ENCODE measurements at places on chromosomes 12 and 14.

GRCh38 chr12:29216266-29216665 lies 67.2 kb downstream of the FAR2 start:
- no peak for DNase-seq

DNA sequence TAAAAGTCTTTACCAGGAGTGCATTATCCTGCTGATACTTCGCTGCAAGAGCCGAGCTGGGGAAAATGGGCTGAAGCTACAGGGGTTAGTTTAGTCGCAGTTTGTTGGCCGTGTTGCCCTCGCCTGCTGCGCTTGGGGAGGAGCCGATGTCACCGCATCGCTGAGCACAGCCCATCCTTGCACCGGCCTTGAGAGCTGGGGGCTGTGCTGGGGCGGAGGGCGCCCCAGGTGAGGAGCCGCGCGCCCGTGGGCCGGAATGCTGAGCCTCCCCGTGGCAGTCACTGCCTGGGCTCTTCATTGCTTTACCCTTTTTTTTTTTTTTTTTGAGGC lies 50.0 kb downstream of the ADGRD1 start:
- DNase-seq: no peak

- DNase-seq: no peak
These were observed 377.9 kb upstream of the RGS6 start for GRCh38 chr14:71554323-71554722.

DNA sequence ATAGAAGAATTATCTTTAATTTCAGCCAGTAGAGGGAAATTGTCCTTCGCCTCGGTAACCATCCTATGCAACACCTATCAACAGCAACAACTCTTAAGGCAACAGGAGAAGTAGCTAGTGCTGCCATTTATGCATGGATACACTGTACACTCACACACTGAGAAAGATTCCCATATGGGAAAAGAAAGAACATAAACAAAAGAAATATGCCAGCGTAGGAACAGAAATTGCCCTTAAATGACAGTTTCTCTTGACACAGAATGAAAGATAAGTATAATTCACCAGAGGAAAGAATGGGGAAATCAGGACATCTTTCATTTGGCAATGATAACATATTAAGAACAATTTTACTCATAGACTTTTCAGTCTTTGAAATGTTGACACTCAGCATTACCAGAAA lies 466.9 kb downstream of the BCAT1 start:
- no peak for DNase-seq

GRCh38 chr14:69803753-69804152 lies 6.7 kb upstream of the SLC10A1 start:
- DNase-seq: no peak

DNA sequence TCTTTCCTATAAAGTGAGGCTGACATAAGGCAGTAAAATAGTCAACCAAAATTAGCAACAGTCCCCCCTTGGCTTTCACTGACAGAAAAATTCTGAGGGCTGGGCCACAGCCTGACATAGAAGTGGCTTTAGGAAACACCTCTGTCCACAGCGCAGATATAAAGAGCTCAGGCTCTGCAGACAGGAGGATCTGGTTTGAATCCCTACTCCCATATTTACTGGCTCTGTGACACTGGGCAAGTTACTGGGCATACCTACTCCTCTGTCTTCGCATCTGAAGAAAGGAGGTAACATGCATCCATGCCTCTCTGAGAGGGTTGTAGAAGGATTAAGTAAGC lies 95.3 kb downstream of the STXBP6 start:
- no peak for DNase-seq

GRCh38 chr12:96401076-96401871 lies 1.0 kb upstream of the CDK17 start:
- peak; percentile 55 for DNase-seq

DNA sequence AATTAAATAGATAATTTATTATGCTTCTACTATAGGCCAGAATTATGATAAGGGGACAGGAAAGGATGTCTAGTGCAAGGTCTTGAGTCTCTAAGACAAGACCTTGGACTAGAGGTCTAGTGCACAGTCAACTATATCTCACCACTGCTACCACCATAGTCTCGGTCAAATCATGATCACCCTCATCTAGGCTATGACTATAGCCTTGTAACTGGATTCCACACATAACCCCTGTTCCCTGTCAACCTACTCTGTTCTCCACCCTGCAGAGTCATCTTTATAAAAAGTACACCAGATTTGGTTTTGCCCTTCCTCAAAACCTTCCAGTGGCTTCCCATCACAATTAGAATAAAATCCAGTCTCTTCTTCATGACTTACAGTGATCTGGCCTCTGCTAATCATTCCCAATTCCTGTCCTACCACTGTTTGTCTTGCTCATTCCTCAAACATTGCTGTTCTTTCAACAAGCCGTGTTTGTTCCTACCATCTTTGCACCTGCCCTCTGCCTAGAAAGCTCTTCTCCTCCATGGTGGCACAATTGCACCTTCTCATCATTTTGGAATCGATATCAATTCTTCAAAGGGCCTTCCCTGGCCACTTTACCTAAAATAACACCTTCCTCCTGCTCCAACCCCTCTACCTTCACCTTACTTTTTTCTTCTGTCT lies 169.4 kb downstream of the FOXN3 start:
- peak; percentile 71 for DNase-seq

- DNase-seq: no peak
These were observed 97.4 kb downstream of the CDK17 start for GRCh38 chr12:96302687-96303310.

- DNase-seq: no peak
These were observed 718.8 kb upstream of the TMEM132C start for GRCh38 chr12:127548123-127548553.

DNA sequence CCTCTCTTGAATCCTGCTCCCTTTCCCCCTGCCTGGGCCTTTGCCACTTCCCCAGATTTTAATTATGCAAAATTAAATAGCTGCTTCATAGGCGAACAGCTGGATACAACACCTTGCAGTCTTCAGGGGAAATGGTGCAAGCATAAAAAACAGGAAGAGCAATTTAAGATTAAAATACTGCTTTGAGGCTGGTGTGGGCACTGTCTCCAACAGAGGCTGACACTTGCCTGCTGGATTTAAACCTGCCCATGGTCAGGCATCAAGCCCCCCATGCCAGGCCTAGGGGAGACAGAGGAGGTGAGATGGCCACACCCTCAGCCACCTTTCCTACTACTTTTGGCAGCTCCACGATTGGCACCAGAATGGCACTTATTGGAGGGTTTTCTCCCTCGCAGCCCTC lies 110.1 kb upstream of the DIO3 start:
- no peak for DNase-seq

DNA sequence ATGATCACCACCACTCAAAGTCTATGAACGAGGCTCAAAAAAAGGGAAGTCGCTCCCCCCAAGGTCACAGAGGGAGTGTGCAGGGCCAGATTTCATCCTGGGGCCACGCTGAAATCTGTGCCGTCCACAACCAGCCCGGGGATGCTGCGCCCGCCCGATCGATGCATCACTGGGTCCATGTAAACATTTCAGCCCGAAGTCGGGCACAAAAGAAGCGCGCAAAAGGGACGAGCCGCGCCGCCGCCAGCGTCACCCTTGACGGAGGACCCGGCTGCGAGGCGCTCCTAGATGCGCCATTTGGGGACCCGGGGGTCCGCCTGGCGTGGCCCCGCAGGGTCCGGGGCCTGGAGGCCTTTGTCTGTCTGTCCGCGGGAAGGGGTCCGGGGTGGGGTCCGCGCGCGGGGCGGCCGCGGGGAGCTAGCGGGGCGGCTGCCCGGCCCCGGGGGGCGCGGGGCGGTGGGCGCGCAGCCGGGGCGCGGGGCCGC lies 503 bp downstream of the FBXO21 start:
- no peak for DNase-seq

DNA sequence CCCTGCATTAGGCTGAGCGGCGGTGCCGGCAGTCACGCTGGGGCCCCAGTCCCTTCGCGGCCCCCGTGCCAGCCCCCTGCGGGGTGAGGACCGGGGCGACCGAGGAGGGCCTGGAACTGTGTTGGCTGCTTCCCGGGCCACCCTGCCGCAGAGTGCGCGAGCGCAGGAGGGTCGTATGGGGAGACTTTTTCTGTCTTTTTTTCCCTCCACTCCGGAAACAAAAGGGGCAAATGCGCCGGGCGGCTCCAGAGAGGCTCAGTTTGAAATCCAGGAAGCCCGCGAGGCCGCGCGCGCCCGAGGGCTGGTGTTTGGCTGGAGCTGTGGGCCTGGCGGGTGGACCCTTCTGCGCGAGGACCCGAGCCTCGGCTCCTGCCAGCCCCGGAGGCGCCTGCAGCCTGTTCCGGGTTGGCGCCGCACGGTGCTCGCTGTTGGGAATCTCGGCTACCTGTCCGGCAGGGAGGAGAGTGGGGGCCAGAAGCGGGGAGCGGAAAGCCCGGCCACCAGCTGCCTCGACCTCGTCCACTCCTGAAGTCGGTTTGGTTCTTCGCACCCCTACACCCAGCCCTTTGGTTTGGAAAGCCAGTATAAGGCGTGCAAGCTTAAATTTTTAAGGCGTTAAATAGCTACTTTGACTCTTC lies 638 bp downstream of the PLEKHG3 start:
- DNase-seq: no peak

DNA sequence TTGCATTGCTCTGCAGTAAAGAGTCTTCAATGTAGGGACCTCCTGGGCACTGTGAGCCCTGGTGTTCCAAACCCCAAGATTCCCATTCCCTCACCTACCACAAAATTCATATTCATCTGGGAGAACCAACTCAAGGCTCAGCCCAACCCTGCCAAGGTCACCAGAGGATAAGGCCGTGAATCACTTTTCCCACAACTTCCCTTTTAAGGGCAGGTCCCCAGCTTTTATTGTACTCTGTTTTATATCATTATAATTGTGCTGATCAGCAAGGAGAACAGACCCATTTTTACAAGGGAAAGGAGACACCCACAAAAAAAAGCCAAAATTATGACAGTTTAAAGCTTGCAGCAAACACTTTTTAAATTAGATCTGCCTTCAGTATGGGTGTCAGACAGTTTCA lies 363.0 kb upstream of the FKBP4 start:
- no peak for DNase-seq

DNA sequence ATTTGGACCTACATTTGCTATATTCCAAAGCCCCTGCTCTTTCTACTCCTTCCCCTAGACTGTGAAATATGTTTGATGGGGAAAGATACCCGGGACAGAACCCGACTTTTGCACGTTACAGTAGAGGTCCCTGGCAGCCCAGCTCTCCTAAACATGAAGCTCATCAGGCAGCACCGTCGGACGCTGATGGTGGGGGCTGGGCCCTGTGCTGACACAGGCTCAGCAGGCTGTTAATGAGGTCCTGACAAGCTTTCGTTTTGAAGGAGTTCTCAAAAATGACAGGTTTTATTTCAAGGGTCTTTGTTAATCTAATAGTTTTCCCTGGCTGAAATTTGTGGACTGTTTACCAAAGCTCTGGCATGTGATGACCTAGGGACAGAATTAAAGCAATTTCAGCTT lies 102.3 kb downstream of the SLC25A47 start:
- no peak for DNase-seq

All from SHP77 treated with DMSO at 0.1 percent for 48 hours (cell line).